ENCODE measurements at places on chromosomes 1 and 21. TPM values are rescaled to one million over a fixed set of nuclear protein-coding genes. Genes with fewer than 3 reads are reported as not detected.

- no peak overlapping the region for H3K27ac ChIP-seq
- H3K27me3 ChIP-seq, result no peaks in the 10 kb centered on the region
- H3K36me3 ChIP-seq, result no peaks in the 10 kb centered on the region
- no peak for DNase-seq
- peaks cover 25% of the 10 kb centered on the region for H3K4me1 ChIP-seq
Observed at GRCh38 chr1:25501235-25502058, 42.0 kb upstream of the LDLRAP1 start.

DNA sequence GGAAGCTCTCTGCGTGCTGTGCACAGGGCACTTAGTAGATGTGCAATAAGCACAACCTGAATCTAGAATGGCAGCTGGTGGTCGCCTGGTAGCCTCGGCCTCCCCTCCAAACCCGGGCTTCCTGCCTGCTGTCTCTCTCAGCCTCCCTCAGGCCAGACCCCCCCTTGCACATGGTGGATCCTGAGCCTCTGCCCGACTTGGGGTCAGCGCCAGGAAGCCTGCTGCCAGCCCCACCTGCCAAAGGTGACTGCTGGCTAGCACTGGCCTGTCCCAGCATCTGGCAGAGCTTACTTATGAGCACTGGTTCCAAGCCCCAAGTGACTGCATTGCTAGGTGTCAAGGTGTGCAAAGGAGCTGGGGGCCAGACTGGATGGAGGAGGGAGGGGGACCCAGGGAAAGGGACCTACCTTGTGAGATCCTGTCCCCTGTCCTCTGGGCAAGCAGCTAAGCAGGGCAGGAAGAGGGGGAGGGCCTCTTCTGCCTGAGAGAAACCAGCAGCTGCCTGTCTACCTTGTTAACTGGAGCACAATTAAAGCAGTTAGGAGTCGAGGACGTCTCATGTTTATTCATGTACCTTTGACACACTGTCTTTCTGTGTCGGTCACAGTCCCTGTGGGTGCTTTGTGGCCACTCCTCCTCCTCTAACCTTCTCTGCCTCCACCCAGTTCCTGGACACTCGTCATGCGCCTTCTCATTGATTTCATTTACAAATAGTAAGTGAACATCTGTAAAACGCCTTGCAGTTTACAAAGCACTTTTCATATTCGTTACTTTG is 100.9 kb downstream of the DDX20 start:
- H3K4me1 ChIP-seq, result no peaks in the 10 kb centered on the region
- no peaks in the 10 kb centered on the region for H3K36me3 ChIP-seq
- H3K27ac ChIP-seq, result no peak overlapping the region
- DNase-seq, result no peak

DNA sequence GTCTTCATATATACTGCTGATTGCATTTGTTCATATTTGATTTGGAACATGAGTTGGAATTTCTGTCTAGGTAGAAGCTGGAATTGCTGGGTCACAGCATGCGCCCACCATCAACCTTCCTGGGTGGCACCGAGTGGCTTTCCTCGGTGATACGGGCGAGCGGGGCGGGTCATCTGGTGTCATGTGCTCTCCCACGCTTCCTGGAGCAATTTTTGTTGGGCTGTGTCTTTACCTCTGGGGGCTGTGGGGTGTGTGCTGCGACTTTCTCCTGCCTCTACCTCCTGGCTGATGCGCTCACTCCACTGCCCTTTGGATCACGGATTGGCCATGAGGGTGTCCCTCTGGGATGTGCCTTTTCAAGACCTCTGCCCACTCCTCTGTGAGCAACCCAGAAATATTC is 108.7 kb upstream of the COL6A1 start:
- peaks cover 56% of the 10 kb centered on the region for H3K27me3 ChIP-seq
- no peak for DNase-seq
- H3K4me3 ChIP-seq, result no peak overlapping the region
- no peaks in the 10 kb centered on the region for H3K4me1 ChIP-seq

GRCh38 chr21:18070392-18070791 is 174.2 kb upstream of the CHODL start:
- H3K4me3 ChIP-seq, result no peak overlapping the region
- H3K27ac ChIP-seq, result no peak overlapping the region
- no peaks in the 10 kb centered on the region for H3K4me1 ChIP-seq
- no peaks in the 10 kb centered on the region for H3K27me3 ChIP-seq

GRCh38 chr21:44379991-44380865 is 26.8 kb downstream of the TRPM2 start:
- H3K36me3 ChIP-seq, result no peaks in the 10 kb centered on the region
- peaks cover 34% of the 10 kb centered on the region for H3K27me3 ChIP-seq
- no peak overlapping the region for H3K4me3 ChIP-seq

DNA sequence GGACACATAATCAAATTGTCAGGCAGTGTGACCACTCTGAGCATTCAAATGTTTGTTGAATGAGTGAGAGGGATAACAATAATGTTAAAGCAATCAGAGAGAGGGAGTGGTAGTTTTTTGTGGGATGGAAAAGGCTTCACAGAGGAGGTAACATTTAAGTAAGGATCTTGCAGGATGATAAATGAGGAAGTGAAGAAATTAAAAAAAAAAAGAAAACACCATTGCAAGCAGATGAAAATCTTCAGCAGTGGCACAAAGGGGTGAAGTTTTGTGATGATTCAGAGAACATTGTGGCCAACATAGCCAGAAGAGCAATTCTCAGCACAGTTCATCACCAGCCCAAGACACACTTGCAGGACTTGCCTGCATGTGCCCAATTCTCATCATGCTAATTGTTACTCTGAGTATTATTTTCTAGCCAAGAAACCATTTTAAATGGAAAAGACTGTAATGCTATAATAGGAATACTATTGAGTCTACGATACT is 35.0 kb downstream of the OVGP1 start:
- no peak overlapping the region for H3K4me3 ChIP-seq
- no peak overlapping the region for H3K27ac ChIP-seq
- no peaks in the 10 kb centered on the region for H3K36me3 ChIP-seq
- H3K27me3 ChIP-seq, result peaks cover 10% of the 10 kb centered on the region
- no peaks in the 10 kb centered on the region for H3K4me1 ChIP-seq

DNA sequence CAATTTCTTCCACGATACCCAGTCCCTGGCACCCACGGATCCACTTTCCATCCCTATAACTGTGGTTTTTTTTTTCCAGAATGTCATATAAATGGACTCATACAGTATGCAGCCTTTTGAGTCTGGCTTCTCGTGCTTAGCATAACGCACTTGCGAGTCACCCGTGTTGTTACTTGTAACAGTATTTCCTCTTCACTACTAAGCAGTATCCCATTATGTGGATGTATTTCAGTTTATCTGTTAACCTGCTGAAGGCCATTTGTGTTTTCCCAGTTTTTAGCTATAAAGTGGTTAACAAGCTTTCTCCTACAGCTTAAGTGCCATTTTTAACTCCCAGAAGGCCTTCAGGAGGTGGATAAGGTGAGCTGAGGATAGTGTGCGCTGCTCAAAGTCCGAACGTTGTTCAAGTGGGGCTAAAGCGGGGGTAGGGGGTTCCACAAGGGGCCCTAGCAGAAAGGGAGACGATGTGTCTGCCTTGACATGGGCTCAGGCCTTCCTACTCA is 829 bp downstream of the ADAR start:
- no peaks in the 10 kb centered on the region for H3K27me3 ChIP-seq
- no peaks in the 10 kb centered on the region for H3K36me3 ChIP-seq
- DNase-seq, result no peak
- peaks cover 57% of the 10 kb centered on the region for H3K4me1 ChIP-seq
- peak overlapping the region; percentile 93 for H3K4me3 ChIP-seq
- peak overlapping the region; percentile 98 for H3K27ac ChIP-seq

- DNase-seq, result no peak
- no peak overlapping the region for H3K27ac ChIP-seq
- H3K4me1 ChIP-seq, result no peaks in the 10 kb centered on the region
- no peaks in the 10 kb centered on the region for H3K36me3 ChIP-seq
- no peak overlapping the region for H3K4me3 ChIP-seq
- no peaks in the 10 kb centered on the region for H3K27me3 ChIP-seq
Observed at GRCh38 chr1:5682626-5683225, 309.5 kb downstream of the NPHP4 start.

GRCh38 chr1:6168947-6169586 is 11.1 kb downstream of the CHD5 start:
- H3K4me1 ChIP-seq, result no peaks in the 10 kb centered on the region
- no peak for DNase-seq
- no peak overlapping the region for H3K4me3 ChIP-seq
- H3K27me3 ChIP-seq, result peaks cover 52% of the 10 kb centered on the region

GRCh38 chr1:219130366-219130935 is 43.2 kb upstream of the LYPLAL1 start:
- H3K27me3 ChIP-seq, result no peaks in the 10 kb centered on the region
- no peaks in the 10 kb centered on the region for H3K4me1 ChIP-seq
- DNase-seq, result no peak
- H3K4me3 ChIP-seq, result no peak overlapping the region
- no peak overlapping the region for H3K27ac ChIP-seq

- peaks cover 6% of the 10 kb centered on the region for H3K4me1 ChIP-seq
- no peak for DNase-seq
- H3K27me3 ChIP-seq, result no peaks in the 10 kb centered on the region
- H3K4me3 ChIP-seq, result no peak overlapping the region
- no peaks in the 10 kb centered on the region for H3K36me3 ChIP-seq
Observed at GRCh38 chr1:211751438-211751837, 76.0 kb upstream of the NEK2 start.

DNA sequence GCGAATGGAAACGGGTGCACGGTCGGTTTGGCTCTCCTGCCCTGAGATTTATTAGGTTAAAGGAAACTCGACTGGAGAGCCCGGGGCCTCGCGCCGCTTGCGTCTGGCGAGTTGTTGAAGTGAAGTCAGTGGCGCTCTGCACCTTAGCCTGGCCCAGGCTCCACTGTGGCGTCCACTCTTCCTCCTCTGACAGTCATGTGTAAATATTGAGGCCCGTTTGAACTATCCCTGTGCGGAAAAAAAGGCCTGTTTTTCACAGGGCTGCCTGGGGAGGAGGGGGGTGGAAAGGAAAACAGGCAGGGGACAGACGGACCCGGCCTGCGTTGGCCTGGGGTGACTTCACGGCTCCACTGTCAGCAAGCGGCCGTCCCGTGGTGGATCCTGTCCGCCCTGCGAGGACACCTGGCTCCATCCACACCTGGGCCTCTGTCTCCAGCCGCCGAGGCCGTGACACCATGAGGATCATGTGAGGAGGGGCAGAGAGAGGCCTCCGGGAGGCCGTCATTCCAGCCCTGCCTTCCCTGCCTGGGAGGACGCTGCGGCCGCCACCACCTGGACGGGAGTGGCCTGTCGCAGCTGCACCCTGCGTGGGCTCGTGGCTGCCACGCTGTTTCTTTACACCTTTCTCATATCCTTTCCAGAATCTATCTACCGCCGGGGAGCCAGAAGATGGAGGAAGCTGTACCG is 59.8 kb downstream of the FAAP20 start:
- no peak for DNase-seq
- peaks cover 8% of the 10 kb centered on the region for H3K4me1 ChIP-seq
- no peak overlapping the region for H3K4me3 ChIP-seq

GRCh38 chr1:64711266-64711665 is 33.6 kb upstream of the RAVER2 start:
- DNase-seq, result no peak
- no peak overlapping the region for H3K27ac ChIP-seq
- H3K36me3 ChIP-seq, result no peaks in the 10 kb centered on the region
- no peak overlapping the region for H3K4me3 ChIP-seq
- H3K27me3 ChIP-seq, result no peaks in the 10 kb centered on the region
- no peaks in the 10 kb centered on the region for H3K4me1 ChIP-seq

- DNase-seq, result peak; percentile 57
- H3K27ac ChIP-seq, result no peak overlapping the region
- H3K36me3 ChIP-seq, result no peaks in the 10 kb centered on the region
- no peak overlapping the region for H3K4me3 ChIP-seq
- peaks cover 4% of the 10 kb centered on the region for H3K4me1 ChIP-seq
Observed at GRCh38 chr1:1946540-1946939, 27.5 kb upstream of the TMEM52 start.

DNA sequence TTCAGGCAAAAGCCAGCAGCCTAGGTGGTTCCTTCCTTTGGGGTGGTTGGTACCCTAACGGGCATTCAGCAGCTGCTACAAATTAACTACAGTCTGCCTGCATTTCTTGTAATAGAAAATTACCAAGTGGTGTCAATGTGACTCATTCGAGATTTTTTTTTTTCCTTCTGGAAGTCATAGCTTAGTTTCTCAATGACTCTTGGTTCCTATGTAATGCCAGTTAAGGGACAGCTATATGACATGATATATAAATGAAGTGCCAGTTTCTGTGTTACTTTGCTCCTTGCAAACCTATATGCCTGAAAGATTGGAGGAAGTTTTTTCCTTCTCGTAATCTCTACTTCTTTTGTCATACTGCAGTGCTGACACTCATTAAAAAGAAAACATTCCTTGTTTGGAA is 2.6 kb downstream of the MGST3 start:
- no peaks in the 10 kb centered on the region for H3K36me3 ChIP-seq
- peak overlapping the region; percentile 95 for H3K27ac ChIP-seq
- H3K4me3 ChIP-seq, result no peak overlapping the region
- DNase-seq, result no peak
- no peaks in the 10 kb centered on the region for H3K27me3 ChIP-seq

DNA sequence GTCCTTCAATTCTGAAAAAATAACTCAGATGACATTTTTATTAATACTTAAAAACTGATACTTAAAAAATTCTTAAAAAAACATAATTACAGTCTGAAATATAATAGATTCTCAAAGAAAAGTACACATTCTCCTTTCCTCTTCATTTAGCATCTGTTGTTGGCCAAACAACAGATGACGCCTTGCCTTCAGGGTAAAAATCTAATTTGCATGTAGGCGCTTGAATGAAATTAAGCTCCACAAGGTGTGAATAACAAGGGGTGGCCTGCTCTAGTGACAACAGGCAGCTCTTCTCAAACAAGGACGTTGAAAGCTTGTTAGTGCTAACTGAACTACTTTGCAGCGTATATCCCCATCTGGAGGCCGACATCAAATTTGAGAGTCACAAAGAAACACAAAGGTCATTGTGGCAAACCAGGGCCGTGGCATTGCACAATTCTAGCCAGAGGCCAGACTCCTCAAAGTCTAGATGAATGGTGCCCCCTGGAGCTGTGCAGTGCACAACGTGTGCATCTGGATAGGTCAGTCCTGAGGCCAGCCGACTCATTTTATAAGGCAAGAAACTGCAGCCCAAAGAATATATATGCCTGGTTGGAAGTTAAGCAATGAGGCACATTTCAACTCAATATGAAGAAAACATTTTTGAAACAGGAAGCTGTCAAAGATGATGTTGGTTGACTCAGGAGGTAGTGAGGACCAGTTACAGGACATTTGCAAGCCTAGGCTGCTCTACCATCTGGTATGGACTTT is 459.2 kb upstream of the RUNX1 start:
- peaks cover 20% of the 10 kb centered on the region for H3K27me3 ChIP-seq
- peak overlapping the region; percentile 37 for H3K27ac ChIP-seq
- H3K36me3 ChIP-seq, result no peaks in the 10 kb centered on the region
- peaks cover 52% of the 10 kb centered on the region for H3K4me1 ChIP-seq
- H3K4me3 ChIP-seq, result no peak overlapping the region

RASAL2 gene
- 26.5 TPM for total RNA-seq

SLC35D1 gene
- 4.5 TPM for total RNA-seq

FGR gene
- 3.9 TPM for total RNA-seq

RGS13 gene
- not detected for total RNA-seq

SETSIP gene
- total RNA-seq, result not detected

ACTA1 gene
- total RNA-seq, result 17,937 TPM

LCE7A gene
- not detected for total RNA-seq

OR2L5 gene
- not detected for total RNA-seq

LCE2A gene
- not detected for total RNA-seq

LCE1E gene
- not detected for total RNA-seq

ADAMTS4 gene
- total RNA-seq, result 5.6 TPM

DNAH14 gene
- 0.81 TPM for total RNA-seq

Measured in heart right ventricle (tissue), 16 donors.